ENCODE measurements at places on chromosomes 5 and 9.

GRCh38 chr5:121415270-121415669 lies 436.4 kb upstream of the FTMT start:
- DNase-seq = no peak

GRCh38 chr5:153624451-153624765 lies 133.9 kb downstream of the GRIA1 start:
- DNase-seq = no peak

DNA sequence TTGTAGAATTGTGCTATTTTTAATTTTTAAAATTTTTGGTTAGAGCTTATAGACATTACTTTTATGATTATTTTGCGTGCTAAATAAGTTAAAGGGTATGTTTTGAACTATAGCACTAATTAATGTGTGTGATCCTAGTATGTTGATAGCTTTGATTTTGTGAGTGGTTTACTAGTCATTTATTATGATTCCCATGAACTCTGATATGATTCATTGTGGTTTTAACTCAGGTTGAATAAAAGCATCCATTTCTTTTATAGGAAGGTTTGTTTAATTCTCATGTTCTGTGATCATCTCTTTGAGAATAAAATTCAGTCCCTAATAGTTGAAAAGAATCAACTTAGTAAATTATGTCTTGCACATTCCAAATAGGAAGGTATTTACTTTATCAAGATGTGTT lies 22.5 kb downstream of the C5orf22 start:
- no peak for DNase-seq

GRCh38 chr5:65198456-65199120 lies 283.1 kb downstream of the ADAMTS6 start:
- DNase-seq = peak; percentile 26

GRCh38 chr9:107755246-107755645 lies 265.7 kb upstream of the KLF4 start:
- peak; percentile 78 for DNase-seq

GRCh38 chr9:70835323-70835722 lies 286.1 kb downstream of the TRPM3 start:
- peak; percentile 11 for DNase-seq

GRCh38 chr9:29741169-29741568 lies 2167.9 kb upstream of the C9orf72 start:
- no peak for DNase-seq

DNA sequence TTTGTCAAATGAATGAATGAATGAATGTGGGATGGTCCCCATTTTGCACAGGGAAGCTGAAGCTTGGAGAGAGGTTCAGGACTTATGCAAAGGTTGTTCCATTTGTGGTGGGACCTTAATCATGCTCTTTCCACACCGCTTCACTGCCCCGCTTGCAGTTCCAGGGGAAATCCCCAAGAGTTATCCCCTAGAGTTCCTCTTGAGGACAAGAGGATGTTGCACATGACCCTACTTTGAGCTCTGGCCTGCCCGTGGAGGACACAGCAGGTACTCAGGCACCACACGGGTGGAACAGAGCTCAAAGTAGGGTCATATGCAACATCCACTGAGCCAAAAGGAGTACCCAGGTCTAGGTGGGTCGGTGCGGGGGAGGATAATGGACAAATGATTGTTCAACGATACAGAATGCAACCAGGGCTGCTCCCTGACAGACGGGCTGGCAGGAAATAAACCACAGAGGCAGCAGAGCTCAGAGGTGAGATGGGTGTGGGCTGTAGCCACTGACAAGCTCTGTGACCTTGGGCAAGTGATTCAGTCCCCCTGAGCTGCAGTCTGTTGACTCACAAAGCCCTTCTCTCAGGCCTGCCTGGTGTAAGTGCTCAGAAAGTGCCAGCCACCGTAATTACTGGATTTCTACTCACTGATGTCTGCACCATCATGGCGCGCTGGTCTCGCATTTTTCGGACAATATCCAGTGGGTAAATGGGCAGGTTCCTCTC lies 60.3 kb upstream of the EPB41L4B start:
- DNase-seq = peak; percentile 92

- no peak for DNase-seq
Observed at GRCh38 chr5:124961521-124961920, 215.1 kb upstream of the ZNF608 start.

DNA sequence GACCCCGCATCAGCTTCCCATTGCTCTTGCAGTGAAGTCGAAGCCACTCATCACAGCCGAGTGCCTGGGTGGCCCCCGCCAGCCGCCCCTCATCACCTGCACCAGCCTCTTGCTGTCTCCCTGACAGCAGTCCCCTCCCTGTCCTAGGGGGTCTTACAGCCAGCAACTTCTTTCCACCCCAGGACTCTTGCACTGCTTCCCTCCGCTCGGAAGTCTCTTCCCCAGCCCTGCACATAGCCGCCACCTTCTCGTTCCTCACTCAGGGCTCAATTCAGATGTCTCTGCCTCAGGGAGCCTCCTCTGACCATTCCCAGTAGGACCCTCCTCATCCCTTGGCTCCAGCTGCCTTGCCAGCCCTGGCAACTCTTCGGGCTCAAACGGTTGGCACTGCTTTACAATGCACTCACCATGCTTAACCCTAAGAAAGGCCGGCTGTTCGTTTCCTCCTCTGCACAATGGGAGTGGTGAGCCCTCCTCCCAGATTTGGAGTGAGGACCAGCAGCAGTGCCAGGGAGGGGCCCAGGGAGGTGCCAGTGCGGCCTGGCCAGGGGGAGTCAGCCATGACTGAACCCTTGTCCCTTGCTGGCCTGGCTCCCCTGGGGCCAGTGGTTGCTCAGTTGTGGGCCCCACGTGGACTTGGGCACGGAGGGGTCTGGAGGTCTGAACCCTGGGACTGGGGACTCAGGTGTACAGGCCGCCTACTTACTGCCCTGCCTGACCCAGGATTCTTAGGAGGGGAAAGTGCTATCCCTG lies 6.1 kb downstream of the TCF7 start:
- DNase-seq = no peak

DNA sequence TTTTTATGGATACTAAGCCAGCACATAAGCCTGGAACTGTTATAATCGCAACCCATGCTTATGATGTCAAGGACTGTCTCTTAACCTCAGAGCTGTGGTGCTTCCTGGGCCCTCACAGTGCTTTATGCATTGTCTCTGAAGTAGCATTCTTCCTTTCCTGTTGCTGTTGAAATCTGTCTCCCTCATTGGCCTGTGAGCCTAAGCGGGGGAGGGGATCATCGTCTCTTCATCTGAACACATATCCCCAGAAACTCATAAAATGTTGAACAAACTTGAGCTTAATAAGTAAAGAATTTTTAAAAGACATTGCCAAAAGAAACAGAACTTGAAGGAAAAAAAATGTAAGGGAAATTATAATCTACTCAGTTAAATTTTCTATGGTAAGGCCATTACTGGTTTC lies 80.3 kb downstream of the SGCD start:
- no peak for DNase-seq

DNA sequence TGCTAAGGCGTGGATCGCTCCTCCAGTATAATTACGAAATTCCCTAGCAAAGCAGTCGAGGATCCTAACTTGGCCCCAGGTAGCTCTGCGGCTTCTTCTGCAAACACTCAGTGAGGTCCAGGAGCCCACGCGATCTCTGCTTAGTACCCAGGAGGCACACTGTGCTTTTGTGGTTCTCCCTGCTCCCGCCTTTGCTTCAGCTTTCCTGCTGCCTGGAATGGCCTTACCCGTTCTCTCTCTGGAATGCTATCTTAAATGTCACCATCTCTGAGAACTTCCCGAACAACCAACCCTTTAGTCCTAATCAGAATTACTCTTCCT lies 639 bp downstream of the INVS start:
- DNase-seq = no peak

DNA sequence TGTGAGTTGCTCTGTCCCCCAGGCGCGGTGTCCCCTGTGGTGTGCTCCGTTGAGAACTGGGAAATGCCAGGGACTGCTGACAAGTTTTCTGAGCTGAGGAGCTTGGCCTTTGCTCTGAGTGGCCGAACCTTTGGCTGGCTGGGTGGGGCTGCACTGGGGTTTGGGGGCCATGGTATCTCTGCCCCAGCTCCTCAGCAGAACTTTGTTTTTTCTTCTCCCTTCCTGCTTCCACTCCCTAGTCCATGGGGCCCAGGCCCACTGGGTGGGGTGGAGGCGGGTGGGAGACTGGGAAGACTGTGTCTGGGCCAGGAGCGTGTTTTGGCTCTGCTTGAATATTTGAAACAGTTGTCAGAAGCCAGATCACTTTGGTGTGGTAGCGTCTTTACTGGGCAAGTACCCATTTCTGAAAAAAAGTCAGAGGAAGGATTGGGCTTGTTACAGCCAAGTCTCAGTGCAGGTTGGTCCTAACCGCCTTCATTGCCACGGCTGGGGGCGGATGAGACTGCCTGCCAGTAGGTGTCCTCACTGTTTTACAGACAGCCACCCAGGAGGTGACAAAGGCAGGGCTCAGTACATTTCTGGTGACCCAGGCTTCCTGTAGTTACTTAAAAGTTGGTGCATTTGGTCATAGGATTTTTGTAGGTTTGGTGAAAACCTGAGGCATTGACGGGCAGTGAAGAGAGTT lies 92.7 kb downstream of the DAB2IP start:
- DNase-seq = peak; percentile 71

- DNase-seq = no peak
Observed at GRCh38 chr9:27785714-27786100, 212.4 kb upstream of the C9orf72 start.

DNA sequence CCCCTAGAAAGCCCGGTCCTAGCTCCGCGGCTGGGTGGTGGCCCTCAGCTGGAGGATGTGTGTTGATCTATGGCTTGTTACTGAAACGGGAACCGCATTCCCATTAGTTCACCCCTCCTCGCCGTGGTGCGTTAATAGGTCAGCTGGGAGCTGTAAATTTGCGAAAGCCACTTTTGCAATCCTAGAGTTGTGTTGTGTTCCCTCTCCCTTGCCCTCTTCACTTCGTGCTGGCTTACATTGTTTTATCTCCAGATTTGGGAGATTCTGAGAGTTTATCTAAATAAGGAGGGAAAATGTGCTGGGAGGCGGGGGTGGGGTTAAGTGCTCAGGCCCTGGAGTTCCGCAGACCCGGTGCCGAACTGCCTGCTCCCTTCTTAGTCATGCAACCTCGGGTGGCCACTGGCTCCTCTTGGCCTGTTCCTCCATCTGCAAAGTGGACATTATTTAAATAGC lies 62.8 kb downstream of the HMCN2 start:
- DNase-seq = no peak

DNA sequence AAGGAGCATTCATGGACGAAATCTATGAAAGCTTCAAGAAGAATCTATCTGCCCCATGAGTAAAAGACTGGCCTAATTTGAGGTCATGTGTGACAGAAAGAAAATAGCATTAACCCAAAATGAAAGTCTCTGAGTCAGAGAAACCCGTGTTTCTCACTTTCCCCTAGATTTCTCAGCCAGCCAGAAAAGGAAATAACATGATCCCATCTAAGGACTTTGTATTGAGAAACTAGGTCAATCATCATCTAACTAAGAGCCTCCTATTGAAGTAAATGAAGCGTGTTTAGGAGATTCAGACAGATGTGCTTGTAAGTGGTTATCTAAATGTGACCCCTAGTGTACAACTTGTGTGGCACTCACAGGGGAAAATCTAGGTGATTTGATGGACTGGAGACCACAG lies 77.3 kb upstream of the ZNF366 start:
- no peak for DNase-seq

DNA sequence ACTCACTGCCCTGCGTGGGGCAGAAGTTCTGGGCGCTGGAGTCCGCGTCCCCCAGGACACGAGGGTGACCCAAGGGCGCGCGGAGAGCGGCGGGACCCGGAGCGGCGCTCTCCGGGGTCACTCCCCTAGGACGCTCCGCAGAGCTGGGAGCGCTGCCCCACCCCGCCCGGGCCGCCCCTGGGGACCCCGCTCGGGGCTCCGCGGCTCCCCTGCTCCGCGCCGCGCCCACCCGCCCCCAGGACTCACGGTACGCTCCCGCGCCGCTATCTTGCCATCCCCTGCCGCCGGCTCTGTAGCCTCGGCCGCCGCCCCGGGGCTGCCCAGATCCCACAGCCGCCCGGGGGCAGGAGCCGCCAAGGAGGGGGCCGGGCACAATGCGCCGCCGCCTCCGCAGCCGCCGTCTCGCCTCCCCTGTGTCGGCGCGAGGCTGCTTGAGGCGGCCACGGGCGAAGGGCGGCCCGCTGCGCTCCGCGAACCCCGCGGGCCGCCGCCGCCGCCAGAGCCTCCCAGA lies 303 bp downstream of the LIFR start:
- DNase-seq = peak; percentile 80

- DNase-seq = peak; percentile 99
Observed at GRCh38 chr9:127770905-127771569, 7.4 kb downstream of the SH2D3C start.

- DNase-seq = no peak
Observed at GRCh38 chr5:124871303-124871702, 124.9 kb upstream of the ZNF608 start.

DNA sequence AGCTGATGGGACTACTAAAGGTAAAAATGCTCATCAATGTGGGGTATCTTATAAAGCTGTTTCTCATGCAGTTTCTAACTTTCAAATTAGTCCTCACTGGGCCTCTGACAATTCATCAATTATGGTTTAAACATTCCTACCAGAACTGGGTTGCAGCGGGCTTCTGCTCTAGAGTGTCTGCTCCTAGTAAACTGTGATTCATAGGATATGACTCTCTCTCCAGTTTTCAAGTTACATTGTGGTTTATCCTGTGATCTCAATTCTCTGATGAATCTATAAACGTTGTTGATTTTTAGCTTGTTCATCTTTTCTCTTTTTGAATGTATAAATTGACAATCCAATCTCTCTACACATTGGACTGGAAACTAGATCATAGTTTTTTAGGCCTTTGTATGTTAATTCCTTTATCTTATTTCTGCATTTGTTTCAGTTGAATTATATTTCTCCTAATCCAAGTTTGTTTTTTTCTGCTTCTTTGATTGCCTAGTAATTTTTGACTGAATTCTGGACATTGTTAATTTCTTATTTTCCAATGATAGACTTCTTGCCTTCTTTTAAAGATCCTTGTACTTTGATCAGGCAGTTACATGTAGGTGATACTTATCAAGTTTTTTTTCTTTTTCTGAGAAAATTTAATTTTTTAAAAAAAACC lies 822.6 kb downstream of the TLE1 start:
- no peak for DNase-seq

Data from H54 (cell line).